ENCODE measurements at places on chromosomes 16 and 17.

- DNase-seq, result no peak
Observed at GRCh38 chr17:78401246-78401645, 22.8 kb downstream of the PGS1 start.

GRCh38 chr17:14950686-14951085, 314.4 kb downstream of the PMP22 start:
- no peak for DNase-seq

- DNase-seq, result no peak
Observed at GRCh38 chr17:69350911-69351310, 24.0 kb upstream of the ABCA5 start.

- DNase-seq, result no peak
Observed at GRCh38 chr17:10761281-10761680, 31.5 kb upstream of the TMEM220 start.

- DNase-seq, result peak; percentile 15
Observed at GRCh38 chr16:55035029-55035428, 104.4 kb downstream of the IRX5 start.

- no peak for DNase-seq
Observed at GRCh38 chr17:19386051-19386929, 700 bp downstream of the MFAP4 start.

- no peak for DNase-seq
Observed at GRCh38 chr17:51913491-51914205, 244.9 kb downstream of the CA10 start.

DNA sequence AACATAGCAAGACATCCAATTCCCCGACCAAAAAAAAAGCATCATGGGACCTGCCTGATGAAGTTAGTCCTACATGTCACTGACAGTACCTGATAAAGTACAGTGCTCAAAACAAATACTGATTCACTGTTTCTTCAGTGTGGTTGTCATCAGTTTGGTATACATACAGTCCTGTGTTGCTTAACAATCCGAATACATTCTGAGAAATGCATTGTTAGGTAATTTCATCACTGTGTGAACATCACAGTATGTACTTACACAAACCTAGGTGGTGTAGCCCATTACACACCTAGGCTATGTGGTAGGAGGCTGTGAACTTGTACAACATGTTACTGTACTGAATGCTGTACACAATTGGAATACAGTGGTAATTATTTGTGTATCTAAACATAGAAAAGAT, 19.0 kb upstream of the FA2H start:
- no peak for DNase-seq

DNA sequence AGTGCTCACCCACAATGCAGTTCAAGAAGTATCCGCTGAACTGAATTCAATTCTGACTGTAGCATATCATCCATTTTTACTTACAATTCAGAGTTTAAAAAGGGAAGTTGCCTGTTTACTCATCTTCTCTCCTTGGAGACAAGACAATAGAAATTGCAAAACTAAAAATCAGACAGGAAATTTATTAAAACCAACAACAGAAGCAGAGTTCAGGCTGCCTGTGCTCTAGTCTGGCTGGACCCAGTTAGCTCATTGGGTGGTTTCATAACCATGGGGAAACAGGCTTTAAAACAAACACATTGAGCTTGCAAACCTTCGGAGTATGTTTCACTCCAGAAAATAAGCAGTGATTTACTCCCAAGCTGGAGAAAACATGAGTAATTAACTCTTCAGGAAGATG, 321.4 kb downstream of the GRIN2A start:
- no peak for DNase-seq

- DNase-seq, result no peak
Observed at GRCh38 chr16:27792486-27793248, 242.7 kb downstream of the KATNIP start.

DNA sequence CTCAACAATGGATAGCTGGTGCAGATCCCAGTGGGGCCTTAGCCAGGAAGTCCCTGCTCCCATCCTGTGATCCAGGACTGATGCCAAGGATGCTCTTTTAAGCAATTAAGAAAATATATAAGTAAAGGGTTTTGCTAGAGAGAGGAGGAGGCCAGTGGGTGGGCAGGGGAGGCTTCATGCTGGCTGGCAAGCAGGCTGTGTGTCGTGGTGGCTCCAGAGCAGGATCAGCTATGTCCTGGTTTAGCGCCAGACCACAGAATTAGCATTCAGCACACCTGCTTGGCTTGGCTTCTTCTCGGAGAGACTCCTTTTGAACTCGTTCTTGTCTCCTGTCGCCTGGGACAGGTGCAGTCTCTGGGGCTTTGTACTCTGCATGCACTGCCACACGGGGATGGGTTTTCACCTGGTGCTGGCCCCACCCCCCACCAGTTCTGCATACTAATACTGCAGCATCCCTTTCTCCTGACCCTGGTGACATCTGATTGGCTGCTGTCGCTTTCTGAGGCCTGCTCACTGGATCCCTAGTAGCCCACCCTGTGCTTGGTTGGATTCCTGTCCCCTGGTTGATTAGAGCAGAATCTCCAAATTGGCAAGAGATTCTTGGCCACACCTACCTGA, 66.1 kb downstream of the PLD6 start:
- DNase-seq, result peak; percentile 43

- no peak for DNase-seq
Observed at GRCh38 chr16:86432048-86432447, 78.3 kb upstream of the FOXF1 start.

DNA sequence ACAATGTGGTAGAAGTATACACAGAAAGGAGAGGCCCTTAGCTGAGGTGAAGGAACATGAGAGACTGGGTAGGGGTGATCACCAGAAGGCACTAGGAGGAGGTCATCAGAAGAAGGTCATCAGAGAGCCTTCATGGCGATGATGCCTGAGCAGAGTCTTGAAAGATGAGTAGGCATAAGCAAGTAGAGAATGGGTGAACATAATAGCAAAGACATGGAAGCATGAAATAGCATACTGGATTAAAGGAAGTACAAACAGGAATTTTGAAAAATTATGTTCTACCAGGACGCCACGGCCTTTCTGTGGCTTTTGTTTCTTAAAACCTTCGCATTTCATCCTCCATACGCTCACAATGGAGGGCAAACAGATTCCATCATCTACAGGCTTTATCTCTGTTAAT, 2.9 kb downstream of the IKZF3 start:
- no peak for DNase-seq

DNA sequence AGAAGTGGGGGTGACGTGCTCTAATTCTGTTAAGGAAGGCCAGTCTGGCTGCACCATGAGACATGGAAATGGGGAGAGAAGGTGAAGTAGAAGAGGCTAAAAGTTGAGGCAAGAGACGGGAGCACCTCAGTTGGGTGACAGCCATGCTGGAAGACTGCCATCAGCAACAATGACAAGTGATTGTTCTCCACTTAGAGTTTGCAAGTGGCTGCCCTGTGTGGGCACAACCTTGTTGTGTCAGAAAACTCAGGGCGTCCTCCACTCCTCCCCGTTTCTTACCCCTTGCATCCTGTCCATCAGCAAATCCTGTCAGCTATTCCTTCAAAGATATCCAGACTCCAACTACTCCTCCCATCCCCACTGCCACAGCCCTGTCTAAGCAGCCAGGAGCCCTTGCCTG, 17.6 kb downstream of the CES1 start:
- no peak for DNase-seq

DNA sequence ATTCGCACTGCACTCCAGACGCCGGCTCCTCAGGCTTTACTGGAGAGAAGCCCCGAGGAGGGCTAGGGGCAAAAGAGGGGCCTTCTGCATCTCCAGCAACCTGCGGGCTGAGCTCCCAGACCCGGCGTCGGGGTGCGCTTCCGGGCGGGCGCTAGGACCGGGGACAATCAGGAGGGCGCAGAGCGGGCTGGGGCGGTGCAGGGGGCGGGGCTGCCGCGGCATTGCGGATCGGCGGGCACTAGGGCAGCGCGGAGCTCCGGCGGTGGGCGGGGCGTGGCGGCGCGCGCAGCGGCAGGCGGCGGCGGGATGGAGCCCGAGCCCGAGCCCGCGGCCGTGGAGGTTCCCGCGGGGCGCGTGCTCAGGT, at the start of gene TSEN54:
Gene TSEN54 (plus strand): TSS at position 274 of the 364 bp plus-strand sequence. CDS start 33 bp downstream, at position 307.
- peak; percentile 96 for DNase-seq

GRCh38 chr16:48381201-48381600, 4.0 kb downstream of the SIAH1 start:
- no peak for DNase-seq

- DNase-seq, result no peak
Observed at GRCh38 chr16:75095204-75095621, 21.4 kb downstream of the LDHD start.

DNA sequence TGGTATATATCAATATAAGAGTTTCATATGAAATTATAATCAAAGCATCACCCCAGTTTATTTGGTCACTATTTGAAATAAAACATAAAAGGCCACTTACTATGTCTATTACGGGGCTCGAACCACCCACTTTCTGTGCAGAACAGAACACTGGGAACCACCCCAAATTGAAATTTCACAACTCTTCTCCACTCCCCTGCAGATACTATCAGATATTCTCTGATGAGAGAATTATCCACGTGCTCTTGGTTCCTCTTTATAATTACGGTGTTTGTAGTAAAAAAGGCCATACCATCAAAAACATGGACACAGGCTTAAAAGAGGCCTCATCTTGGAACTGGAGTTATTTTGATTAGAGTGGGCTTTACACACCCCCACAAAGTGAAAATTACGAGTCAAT, 82.8 kb downstream of the WDR59 start:
- DNase-seq, result no peak

DNA sequence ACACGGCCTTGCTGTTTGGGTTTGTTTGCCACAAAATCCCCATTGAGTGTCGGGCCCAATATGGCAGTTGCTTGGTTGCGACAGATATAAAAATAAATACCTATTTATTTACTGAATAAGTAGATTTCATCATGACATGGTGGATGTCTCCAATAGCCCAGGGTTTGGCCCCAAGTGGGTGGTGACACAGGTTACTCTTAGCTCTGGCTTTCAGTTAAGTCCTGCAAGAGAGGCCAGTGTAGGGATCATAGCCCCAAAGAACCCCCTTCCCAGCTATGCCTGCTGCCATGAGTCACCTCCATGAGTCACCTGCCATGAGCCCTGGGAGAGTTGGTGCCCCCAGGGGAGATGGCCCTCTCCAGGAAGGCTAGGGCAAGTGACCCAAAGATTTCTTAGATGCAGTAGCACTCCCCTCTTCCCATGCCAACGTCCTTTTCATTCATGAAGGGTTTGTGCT, 78.7 kb upstream of the LGALS9 start:
- no peak for DNase-seq

DNA sequence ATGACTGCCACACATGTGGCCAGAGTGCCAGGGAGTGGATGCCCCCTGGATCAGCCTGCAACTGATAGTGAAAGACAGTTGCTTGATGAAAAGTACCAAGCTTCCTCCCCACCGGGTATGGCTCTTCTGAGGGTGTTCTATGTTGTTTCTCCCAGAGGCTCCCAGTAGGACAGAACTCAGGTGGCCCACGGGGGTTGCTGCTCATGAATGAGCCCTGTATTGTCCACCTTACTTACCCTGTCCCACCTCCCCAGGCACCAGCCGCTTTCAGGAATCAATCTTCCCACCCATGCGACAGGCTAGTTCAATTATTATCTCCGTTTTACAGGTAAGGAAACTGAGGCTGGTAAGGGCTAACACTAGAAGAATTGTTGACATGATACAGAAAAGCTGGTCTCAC, 34.9 kb upstream of the RGS9 start:
- no peak for DNase-seq

- DNase-seq, result no peak
Observed at GRCh38 chr16:71775949-71776348, 32.7 kb downstream of the AP1G1 start.

DNA sequence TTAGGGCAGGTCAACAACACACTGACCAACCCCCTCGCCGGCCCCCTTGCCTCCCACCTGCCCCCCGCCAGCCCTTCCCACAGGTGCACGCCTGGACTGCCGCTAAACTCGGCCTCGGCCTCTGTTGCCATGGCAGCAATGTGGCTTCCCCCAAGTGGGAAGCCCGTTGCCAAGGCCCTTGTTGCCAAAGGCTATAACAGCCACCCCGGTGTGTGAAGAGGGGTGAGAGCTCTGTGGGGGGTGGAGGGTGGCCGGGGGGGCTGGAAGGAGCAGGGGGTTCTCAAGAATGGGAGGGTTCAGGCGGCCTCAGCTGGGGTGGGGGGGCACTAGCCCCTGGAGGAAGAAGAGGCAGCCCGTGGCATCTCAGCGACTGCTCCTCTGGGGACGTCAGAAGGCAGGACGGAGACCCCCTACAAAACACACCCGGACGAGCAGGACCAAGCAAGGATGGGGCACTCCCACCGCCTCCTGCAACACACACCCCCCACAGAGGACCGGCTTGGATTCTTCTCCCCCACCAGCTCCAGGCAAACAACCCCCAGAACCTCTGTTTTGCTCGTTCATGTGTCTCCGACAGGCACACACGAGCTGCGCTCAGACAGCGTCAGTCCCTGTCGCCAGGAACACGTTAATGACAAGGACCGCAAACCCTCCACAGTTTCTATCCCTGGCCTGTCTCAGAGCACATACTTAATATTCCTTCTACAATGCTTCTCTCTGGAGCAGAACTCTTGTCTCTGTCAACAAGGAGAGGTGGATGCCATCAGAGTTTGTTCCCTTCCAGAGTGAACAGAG, 55.7 kb downstream of the ABR start:
- no peak for DNase-seq

GRCh38 chr17:44942456-44942855, 5.1 kb downstream of the KIF18B start:
- DNase-seq, result no peak

DNA sequence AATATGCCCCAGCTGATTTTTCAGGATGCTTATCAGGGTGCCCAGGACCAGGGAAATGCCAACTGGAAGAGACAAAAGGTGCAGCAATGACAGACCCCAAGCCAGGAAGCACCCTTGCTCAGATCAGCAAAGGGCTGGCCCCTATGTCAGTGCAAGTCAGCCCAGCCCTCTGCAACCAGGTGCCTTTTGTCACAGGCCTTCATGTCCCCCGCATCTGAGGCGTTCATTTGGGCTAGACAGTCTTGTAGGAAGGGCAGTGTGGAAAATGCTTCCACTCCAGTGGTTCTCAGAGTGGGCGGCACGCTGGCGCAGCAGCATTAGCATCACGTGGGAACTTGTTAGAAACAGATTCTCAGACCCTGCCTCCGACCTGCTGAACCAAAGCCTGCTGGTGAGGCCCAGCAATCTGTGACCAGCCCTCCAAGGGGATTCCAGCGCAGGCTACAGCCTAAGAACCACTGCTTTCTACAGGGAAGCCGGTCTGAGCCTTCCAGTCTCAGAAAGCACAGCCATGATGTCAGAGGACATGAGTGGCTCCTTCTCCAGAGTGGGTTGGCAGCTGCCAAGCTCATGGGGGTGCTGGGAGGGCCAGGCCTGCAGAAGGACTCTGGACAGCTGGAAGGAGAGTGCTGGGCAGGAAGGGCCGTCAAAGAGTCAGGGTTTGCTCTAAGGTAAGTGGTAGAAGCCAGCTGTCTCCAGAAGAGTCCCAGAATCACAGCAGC, 13.1 kb downstream of the SLC47A2 start:
- no peak for DNase-seq
